ACHN (cell line): ENCODE measurements at places on chromosomes 5 and 9.

- DNase-seq: peak; percentile 28
These were observed 25.9 kb upstream of the ANKRD55 start for GRCh38 chr5:56259002-56259511.

DNA sequence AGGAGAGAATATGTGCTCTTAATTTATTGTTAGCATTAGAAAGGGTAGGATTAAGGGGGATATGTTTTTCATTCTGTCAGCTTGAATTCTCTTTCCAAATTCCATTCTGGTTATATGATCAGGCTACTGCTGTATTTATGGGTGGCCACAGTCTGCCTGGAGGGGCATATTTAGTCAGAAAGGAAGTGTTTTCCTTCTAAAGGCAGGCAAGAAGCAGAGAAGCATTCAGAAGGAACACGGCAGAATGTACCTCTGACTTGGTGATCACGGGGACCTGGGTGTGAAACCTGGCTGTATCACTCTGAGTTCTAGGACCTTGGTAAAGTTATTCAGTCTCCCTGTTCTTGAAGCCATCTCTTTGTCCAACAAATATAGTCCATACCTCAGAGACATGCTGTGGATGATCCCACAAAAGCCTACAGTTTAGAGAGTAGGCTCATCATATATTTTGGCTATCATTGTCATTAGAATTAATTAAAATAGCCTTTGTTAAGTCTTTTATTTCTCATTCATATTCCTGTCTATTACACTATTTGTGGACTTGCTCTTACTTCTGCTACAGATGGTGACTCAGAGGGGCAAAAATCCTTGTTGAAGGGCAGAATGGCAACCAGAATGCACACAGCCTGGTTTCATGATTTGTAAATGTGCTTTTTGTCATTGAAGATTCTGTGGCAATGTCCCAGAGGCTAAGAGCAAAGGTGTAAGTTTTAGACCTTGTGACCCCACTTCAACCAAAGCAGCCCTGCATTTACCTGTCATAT, 2.7 kb downstream of the TNC start:
- no peak for DNase-seq

- no peak for DNase-seq
These were observed 7.5 kb upstream of the AKNA start for GRCh38 chr9:114395334-114395617.

- DNase-seq: no peak
These were observed 66.8 kb downstream of the MED27 start for GRCh38 chr9:132012704-132013357.

- DNase-seq: peak; percentile 66
These were observed 45.4 kb upstream of the ZFR start for GRCh38 chr5:32489791-32490562.

- no peak for DNase-seq
These were observed 26.8 kb downstream of the AMBP start for GRCh38 chr9:114051281-114051680.

GRCh38 chr9:112175796-112176315, 759 bp upstream of the SUSD1 start:
- no peak for DNase-seq

GRCh38 chr9:135370411-135371375, 108.9 kb upstream of the PPP1R26 start:
- DNase-seq: no peak

DNA sequence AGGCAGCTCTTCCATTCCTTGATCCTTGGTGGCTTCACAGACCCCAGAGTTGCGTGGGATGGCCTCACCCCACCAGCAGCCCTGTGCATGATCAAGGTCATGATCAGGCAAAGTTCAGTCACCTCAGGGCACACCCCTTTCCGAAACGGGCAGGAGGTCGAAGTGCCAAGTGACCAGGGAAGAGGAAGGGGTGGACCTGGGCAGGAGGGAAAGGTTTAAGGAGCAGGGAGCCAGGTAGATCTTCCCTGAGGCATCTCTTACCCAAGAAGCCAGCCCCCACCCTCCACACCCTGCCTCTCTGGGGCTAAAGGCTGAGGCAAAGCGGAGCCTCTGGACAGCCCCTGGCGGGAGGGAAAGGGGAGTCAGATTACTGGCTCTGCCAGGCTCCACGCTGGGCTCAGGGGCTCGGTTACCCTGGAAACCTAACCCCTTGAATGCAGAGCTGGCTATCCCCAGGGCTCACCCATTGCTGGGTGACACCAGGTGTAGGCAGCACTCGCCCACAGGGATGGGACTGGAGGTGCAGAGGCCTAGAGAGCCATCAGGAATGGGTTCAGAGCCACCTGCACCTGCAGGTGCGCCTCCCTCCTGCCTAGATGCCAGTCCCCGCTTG, 3.6 kb downstream of the MGAT4B start:
- no peak for DNase-seq

GRCh38 chr9:134936346-134937163, 18.8 kb upstream of the FCN1 start:
- DNase-seq: no peak

- no peak for DNase-seq
These were observed 196.4 kb upstream of the MSX2 start for GRCh38 chr5:174527916-174528540.

GRCh38 chr5:124856726-124857125, 110.3 kb upstream of the ZNF608 start:
- no peak for DNase-seq

DNA sequence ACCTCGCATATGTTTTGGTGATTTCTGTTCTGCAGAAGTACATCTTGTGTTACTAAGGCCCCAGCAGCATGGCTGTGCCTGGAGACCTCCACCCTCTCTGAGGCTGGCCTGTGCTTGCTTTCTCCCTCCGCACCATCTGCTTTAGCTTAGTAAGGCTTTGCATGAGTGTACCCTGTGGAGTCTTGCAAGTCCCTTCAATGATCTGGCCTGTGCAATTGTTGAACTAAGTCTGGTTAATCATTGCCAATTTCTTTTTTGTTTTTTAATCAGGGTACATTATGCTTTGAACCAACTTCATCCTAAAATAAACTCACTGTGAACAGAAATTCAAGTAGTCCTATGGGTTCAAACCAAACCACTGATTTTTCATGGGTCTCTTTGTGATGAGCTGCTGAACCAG, 32.3 kb downstream of the ACOT12 start:
- DNase-seq: no peak

- no peak for DNase-seq
These were observed 25.7 kb downstream of the CPEB4 start for GRCh38 chr5:173913686-173914321.

GRCh38 chr9:136354592-136355085, 8.9 kb downstream of the DNLZ start:
- no peak for DNase-seq
